ENCODE measurements at places on chromosomes 6 and 20. TPM values are rescaled to one million over a fixed set of nuclear protein-coding genes. Genes with fewer than 3 reads are reported as not detected.

MRAP2 gene
- total RNA-seq: 5.8 TPM

UQCC2 gene
- total RNA-seq: 91.5 TPM

HLA-DOA gene
- not detected for total RNA-seq

DNAH8 gene
- total RNA-seq: 0.97 TPM

TRIM31 gene
- total RNA-seq: not detected

DNA sequence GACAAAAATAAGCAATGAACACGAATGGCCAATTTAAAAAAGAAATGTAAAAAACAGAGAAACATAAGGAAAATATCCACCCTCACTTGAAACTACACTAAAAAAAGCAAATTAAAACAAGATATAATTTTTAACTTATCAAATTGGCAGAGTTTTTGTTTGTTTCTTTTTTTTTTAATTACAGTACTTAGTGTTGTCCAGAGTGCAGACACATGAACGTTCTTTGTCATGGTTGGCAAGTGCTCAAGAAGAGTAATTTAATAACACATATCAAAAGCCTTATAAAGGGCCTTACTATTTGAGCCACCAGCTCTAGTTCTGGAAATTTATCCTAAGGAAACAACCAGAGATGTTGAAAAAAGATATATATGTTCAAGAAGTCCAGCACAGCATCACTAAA, 142.3 kb downstream of the ATXN1 start:
- no peak overlapping the region for H3K27ac ChIP-seq
- H3K4me1 ChIP-seq: no peaks in the 10 kb centered on the region
- DNase-seq: no peak
- H3K36me3 ChIP-seq: no peaks in the 10 kb centered on the region

GRCh38 chr6:44668976-44669934, 281.7 kb downstream of the CDC5L start:
- no peaks in the 10 kb centered on the region for H3K36me3 ChIP-seq
- peaks cover 1% of the 10 kb centered on the region for H3K27me3 ChIP-seq
- H3K27ac ChIP-seq: no peak overlapping the region
- H3K4me1 ChIP-seq: no peaks in the 10 kb centered on the region
- no peak overlapping the region for H3K4me3 ChIP-seq
- DNase-seq: no peak

DNA sequence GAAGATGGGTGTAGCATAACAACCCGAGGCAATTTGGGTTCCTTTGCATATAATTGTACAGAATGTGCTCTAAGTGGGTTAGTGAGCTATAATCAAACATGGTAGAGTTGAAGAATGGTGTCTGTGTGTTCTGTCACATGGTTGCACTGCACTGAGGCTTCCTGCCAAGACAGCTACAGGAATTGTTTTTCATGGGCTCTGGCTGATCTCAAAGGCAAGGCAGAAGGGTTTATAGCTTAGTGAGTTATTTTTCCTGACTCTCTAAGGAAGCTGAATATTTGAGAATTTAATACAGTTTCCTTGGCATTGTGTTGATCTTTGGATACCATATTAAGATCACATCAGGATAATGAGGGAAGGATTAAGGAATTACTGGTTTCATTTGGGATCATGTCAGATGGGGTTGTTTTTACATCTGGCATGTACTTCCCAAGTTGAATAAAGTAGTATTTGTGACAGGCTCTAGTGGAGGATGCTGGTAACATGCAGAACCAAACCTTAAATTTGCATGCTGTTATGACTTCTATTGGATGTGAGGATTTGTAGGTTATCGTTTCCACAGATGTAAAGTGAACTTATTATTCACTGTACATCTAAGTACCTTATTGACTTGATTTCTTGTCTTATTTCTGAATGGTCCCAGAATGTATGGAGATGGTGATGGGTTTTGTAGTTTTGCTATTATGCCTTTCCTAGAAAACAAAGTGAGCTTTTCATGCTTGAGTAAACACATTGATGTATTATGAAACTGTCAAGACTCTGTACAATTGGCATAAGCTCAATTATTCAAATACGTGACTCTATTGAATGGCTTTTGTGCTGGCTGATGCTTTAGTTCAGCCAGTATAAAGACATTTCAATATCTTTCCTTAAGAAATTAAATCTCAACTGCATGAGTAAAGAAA, 43.3 kb downstream of the LRRC1 start:
- no peaks in the 10 kb centered on the region for H3K4me1 ChIP-seq
- no peak overlapping the region for H3K27ac ChIP-seq
- DNase-seq: peak; percentile 90
- no peaks in the 10 kb centered on the region for H3K36me3 ChIP-seq
- H3K4me3 ChIP-seq: no peak overlapping the region

DNA sequence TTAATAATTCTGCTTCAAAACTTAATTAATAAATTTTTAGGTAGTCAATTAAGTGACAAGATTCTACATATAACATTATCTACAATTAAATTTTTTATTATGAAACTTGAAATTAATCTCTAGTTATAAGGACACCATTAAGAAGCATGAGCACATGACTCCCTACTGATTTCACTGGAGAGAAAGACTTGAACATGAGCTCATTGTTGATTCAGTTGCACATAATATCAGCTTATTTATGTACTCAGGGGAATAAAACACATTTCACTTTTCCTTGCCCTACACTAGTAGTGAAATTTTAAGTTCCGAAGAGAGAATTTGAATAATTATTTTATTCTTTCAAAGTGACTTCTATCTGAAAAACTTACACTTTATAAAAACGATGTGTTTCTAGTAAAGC, 370.2 kb upstream of the EPHA7 start:
- no peak overlapping the region for H3K4me3 ChIP-seq
- no peaks in the 10 kb centered on the region for H3K27me3 ChIP-seq
- peaks cover under 1% of the 10 kb centered on the region for H3K4me1 ChIP-seq
- H3K27ac ChIP-seq: no peak overlapping the region

GRCh38 chr20:9389346-9389745, 125.0 kb upstream of the LAMP5 start:
- H3K27me3 ChIP-seq: no peaks in the 10 kb centered on the region
- DNase-seq: no peak
- no peak overlapping the region for H3K27ac ChIP-seq
- no peak overlapping the region for H3K4me3 ChIP-seq
- H3K4me1 ChIP-seq: no peaks in the 10 kb centered on the region
- H3K36me3 ChIP-seq: no peaks in the 10 kb centered on the region

GRCh38 chr6:168496997-168497331, 56.0 kb downstream of the SMOC2 start:
- no peak overlapping the region for H3K27ac ChIP-seq
- no peaks in the 10 kb centered on the region for H3K4me1 ChIP-seq
- DNase-seq: no peak
- no peak overlapping the region for H3K4me3 ChIP-seq
- H3K27me3 ChIP-seq: no peaks in the 10 kb centered on the region

GRCh38 chr20:21832442-21833385, 127.2 kb downstream of the PAX1 start:
- no peaks in the 10 kb centered on the region for H3K4me1 ChIP-seq
- DNase-seq: no peak
- no peaks in the 10 kb centered on the region for H3K36me3 ChIP-seq
- no peak overlapping the region for H3K27ac ChIP-seq

DNA sequence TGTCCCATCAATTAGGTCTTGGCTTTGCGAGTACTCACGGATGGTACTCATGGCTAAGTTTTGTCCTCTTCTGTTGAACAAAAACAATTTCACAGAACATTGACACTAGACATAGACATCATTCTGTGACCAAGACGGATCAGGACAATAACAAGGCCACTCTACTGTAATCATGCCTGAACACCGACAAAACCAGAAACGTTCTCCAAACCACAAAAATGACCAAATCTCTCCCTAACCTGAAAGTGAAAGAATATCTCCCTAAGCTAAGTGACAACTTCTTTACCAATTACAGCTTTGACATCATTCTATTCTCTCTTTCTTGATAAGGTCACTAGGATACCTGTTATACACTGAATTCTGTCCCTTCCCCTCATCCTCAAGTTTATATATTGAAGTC, 40.0 kb upstream of the SLC2A12 start:
- DNase-seq: no peak
- H3K4me3 ChIP-seq: no peak overlapping the region
- H3K27me3 ChIP-seq: peaks cover 18% of the 10 kb centered on the region
- H3K36me3 ChIP-seq: no peaks in the 10 kb centered on the region

- no peak overlapping the region for H3K4me3 ChIP-seq
- no peaks in the 10 kb centered on the region for H3K36me3 ChIP-seq
- DNase-seq: peak; percentile 44
- H3K27ac ChIP-seq: peak overlapping the region; percentile 25
Observed at GRCh38 chr6:2982426-2983117, 11.2 kb upstream of the SERPINB6 start.

DNA sequence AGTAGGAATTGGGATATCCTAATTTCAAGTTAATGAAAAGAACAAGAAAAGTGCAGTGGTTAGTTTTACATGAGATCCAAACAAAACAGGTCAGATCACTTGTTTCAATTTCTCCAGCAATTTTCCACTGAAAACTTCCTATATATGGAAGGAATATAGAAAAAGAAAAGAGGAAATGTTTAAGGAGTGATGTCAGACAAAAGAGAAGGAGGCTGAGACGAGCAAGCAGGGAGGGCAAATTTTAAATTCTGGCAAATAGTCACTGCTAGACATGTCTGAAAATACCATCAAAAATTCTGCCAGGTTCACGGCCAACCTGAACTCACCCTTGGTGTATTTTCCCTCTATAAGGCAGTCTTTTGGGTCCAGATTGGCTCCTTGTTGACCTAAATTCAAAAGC, 9.5 kb upstream of the NUP153 start:
- H3K4me3 ChIP-seq: no peak overlapping the region
- H3K27ac ChIP-seq: no peak overlapping the region
- no peaks in the 10 kb centered on the region for H3K27me3 ChIP-seq
- H3K4me1 ChIP-seq: peaks cover 23% of the 10 kb centered on the region
- no peaks in the 10 kb centered on the region for H3K36me3 ChIP-seq
- no peak for DNase-seq

- no peak for DNase-seq
- H3K4me1 ChIP-seq: peaks cover 8% of the 10 kb centered on the region
- H3K36me3 ChIP-seq: no peaks in the 10 kb centered on the region
- peaks cover 13% of the 10 kb centered on the region for H3K27me3 ChIP-seq
- no peak overlapping the region for H3K27ac ChIP-seq
- no peak overlapping the region for H3K4me3 ChIP-seq
Observed at GRCh38 chr20:35598899-35599775, 16.5 kb upstream of the SPAG4 start.

DNA sequence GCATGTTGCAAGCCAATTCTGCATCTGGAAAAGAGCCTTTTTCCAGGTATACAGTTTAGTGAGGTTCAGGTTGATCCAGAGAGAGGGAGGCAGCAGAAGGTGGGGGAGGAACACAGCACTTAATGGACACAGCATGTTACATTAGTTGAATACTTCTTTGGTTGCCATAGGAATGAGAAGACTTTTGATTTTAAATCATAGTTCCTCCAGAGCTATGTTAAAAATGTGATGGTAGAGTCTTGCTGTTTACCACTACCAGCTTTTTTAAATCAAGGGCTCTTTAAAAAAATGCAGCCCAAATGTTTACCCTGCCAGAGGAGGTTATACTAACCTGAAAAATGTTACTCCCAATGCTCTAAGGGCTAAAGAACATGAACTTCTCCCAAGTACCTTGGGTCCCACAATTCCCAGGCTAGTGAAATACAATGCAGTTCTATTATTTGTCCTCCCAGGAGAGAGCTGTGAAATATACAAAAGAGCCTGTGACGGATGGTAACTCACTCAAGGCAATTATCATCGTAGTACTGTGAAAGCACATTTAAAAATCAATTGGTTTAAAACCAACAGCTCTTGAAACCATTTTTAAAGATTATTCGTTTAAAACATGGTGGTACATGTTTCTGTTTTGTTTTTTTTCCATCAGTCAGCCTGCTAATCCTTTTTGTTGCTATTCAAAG, 6.9 kb upstream of the PHACTR1 start:
- no peak overlapping the region for H3K27ac ChIP-seq
- DNase-seq: no peak
- no peak overlapping the region for H3K4me3 ChIP-seq

DNA sequence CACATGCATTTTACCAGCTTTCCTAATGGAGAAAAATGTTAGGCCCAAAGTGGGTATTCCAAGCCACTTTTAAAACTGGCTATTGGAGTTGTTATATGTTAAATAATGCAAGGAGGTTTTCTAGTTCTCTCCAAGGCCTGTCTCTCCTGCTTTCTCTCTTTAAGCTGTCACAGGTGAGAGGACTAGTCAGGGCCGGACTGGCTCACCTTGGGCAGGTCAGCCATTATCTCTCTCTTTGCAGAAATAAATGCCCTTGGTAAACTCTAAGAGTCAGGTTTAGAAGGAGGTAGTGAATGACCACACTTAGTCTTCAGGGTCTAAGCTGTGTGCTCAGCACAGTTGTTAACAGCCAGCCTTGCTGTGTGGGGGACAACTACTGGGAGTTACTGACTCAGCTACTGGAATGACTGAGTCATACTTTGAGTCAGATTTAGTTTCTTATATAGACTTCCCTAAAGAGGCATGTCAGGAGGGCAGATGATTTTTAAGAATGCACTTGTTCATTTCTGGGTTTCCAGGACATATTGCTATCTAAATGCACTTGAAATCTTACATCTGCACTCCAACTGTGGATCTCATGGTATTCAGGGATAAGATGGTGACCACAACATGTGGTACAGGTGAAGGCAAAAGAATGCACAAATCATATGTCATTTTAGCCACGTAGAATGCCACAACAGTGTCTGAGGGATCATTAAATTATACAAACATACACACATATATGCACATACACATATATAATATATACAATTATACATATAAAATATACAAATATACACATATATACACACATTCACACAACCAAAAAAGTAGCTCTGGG, 719.4 kb downstream of the EPM2A start:
- peak; percentile 88 for DNase-seq
- H3K4me3 ChIP-seq: no peak overlapping the region
- H3K36me3 ChIP-seq: no peaks in the 10 kb centered on the region
- H3K4me1 ChIP-seq: peaks cover 11% of the 10 kb centered on the region
- no peaks in the 10 kb centered on the region for H3K27me3 ChIP-seq

GRCh38 chr6:143783077-143783476, 60.1 kb upstream of the LTV1 start:
- H3K27me3 ChIP-seq: no peaks in the 10 kb centered on the region
- H3K27ac ChIP-seq: no peak overlapping the region
- no peak for DNase-seq
- peaks cover 6% of the 10 kb centered on the region for H3K4me1 ChIP-seq

DNA sequence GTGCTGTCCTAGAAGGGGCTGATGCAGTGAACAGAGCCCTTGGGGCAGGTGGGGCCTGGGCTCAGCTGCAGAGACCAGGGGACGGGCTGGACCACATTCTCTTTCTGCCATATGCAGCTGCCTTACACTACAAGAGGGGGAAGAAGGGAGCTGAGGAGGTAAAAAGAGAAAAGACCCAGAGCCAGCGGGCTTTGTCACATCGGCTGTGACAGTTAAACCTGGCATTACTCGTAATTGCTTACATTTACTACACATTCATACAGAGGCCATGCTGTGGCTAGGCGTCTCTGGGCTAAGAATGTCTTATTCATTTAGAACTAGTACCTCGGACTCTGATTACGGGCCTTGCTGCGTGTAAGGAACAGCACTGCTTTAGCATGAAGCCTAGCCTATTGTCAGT, 12.8 kb upstream of the MAS1L start:
- H3K4me1 ChIP-seq: no peaks in the 10 kb centered on the region
- H3K27ac ChIP-seq: no peak overlapping the region
- no peak overlapping the region for H3K4me3 ChIP-seq
- no peaks in the 10 kb centered on the region for H3K36me3 ChIP-seq

GRCh38 chr6:110934381-110934898, 24.1 kb upstream of the GTF3C6 start:
- no peak overlapping the region for H3K27ac ChIP-seq
- no peaks in the 10 kb centered on the region for H3K36me3 ChIP-seq
- no peak for DNase-seq
- H3K4me3 ChIP-seq: no peak overlapping the region
